ENCODE measurements at places on chromosomes 5 and 9. TPM values are rescaled to one million over a fixed set of nuclear protein-coding genes. Genes with fewer than 3 reads are reported as not detected.

The KCNN2 gene
- total RNA-seq = 0.44 TPM

The SLC25A25 gene
- 25.5 TPM for total RNA-seq

The WWC1 gene
- 2.3 TPM for total RNA-seq

The C1QTNF2 gene
- 3.2 TPM for total RNA-seq

The PIP5KL1 gene
- 3.3 TPM for total RNA-seq

The RAB3C gene
- not detected for total RNA-seq

The TEK gene
- total RNA-seq = 6.4 TPM
